Fibroblast of the aortic adventitia (primary cell): ENCODE measurements at places on chromosomes 5 and 9. TPM values are rescaled to one million over a fixed set of nuclear protein-coding genes. Genes with fewer than 3 reads are reported as not detected.

Gene NEUROG1
- total RNA-seq = not detected in 2 replicates

- DNase-seq = no peak
These were observed 1.3 kb downstream of the PROB1 start for GRCh38 chr5:139393497-139394122.

Gene BARX1
- total RNA-seq = 0.09 TPM in 1 of 2 replicates, not detected in the other

GRCh38 chr5:111649516-111649915 lies 107.5 kb downstream of the NREP start:
- DNase-seq = no peak

DNA sequence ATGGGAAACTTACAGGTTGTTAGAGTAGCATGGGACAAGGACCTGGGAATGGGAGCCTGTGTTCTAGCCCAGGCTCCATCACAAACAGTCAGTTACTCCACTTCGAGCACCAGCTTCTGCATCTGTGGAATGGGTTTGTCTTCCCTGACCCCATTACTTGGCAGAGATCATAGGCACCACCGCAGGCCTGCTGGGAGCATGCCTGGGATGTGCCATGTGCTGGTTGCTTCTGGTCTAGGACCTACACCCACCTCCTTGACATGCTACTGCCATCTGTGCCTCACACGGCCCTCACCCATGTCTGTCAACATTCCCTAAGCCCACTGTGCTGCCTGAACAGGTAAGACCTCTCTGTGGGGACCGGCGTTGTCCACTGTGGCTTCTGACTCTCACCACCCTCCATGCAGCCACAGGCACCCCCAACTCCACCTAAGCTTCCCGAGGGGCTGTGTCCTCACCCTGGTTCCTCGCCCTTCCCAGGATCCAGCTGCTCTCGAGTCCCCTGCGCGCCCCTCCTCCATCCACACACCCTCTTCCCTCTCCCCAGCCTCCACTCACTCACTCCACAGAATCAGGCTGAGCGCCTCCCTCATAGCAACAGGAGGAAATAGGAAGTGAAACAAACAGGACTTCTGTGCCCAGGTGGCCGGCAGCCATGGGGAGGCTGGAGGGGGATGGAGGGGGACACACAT lies 85.9 kb upstream of the FAM120A start:
- no peak for DNase-seq

- no peak for DNase-seq
These were observed 204.1 kb downstream of the CD180 start for GRCh38 chr5:66992547-66992946.

GRCh38 chr9:115469841-115470240 lies 351.9 kb upstream of the TNC start:
- no peak for DNase-seq

DNA sequence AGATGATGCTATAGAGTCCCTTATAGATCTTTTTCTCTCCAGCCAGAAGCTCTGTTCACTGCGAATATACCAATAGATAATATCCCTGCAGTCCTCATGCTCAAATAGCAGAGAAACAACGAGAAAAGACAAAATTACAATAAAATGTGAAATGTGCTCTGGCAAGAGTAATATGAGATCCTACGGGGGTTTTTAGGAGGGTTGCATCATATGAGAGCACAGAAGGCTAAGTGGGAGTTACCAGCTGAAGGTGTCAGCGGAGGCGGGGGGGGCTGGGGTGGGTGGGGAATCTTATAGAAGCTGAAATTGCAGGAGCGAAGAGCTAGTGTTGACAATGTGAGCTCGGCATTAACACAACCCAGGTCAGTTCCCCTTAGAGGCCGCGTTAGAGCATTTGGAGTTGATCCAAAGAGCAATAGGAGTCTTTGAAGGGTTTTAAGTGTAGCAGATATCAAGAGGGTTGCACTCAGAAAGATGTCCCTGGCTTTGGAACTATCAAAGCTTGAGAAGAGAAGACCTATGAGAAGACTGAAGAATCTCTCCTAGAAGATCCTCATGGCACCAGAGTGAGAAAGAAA lies 109.7 kb downstream of the BASP1 start:
- no peak for DNase-seq

DNA sequence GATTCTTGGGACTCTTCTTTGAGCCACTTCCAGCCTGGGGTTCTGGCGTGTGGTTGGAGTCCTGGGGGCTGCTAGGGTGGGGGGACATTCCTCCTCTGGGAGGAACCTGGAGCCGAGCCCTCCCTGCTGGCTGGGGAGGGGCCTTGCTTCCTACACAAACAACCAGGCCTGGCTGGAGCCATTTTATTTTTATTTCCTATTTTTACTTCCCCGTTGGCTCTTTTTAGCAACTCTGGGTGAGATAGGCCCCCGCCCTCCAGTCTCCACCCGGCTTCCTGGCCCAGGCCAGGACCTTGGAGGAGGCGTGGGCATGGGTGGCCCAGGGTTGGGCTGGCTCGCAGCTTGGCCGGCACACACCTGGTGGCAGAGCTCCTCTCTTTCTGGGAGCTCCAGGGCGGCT lies 15.1 kb downstream of the RXRA start:
- no peak for DNase-seq

Gene MYMK
- total RNA-seq = not detected in 2 replicates

GRCh38 chr5:58887721-58888409 lies 305.0 kb downstream of the RAB3C start:
- peak; percentile 30 for DNase-seq

GRCh38 chr5:133773247-133774202 lies 161.2 kb upstream of the FSTL4 start:
- DNase-seq = no peak

- DNase-seq = no peak
These were observed 464.5 kb downstream of the ICE1 start for GRCh38 chr5:5886812-5887486.

GRCh38 chr5:134957920-134958608 lies 9.6 kb upstream of the CATSPER3 start:
- DNase-seq = no peak

DNA sequence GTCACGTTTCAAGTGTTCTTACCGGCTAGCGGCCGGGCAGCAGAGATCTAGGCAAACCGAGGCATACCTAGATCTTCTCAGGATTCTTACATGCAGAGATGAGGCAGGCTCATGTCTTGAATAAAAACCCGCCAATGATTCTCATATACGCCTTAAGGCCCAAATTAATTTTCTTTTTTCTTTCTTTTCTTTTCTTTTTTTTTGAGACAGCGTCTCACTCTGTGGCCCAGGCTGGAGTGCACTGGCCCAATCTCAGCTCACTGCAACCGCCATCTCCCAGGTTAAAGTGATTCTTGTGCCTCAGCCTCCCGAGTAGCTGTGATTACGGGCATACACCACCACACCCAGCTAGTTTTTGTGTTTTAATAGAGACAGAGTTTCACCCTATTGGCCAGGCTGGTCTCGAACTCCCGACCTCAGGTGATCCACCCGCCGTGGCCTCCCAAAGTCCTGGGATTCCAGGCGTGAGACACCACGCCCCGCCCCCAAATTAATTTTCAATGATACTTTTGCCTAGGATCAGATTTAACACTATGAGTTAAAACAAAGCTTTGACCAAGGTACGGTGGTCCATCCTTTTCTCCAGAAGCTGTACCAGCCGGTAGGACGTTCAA lies 1.5 kb downstream of the C9orf40 start:
- no peak for DNase-seq

Gene EIF4E1B
- total RNA-seq = not detected in 2 replicates

Gene SLC34A1
- total RNA-seq = not detected in 2 replicates

GRCh38 chr5:150272531-150272930 lies 17.0 kb downstream of the CAMK2A start:
- peak; percentile 45 for DNase-seq

DNA sequence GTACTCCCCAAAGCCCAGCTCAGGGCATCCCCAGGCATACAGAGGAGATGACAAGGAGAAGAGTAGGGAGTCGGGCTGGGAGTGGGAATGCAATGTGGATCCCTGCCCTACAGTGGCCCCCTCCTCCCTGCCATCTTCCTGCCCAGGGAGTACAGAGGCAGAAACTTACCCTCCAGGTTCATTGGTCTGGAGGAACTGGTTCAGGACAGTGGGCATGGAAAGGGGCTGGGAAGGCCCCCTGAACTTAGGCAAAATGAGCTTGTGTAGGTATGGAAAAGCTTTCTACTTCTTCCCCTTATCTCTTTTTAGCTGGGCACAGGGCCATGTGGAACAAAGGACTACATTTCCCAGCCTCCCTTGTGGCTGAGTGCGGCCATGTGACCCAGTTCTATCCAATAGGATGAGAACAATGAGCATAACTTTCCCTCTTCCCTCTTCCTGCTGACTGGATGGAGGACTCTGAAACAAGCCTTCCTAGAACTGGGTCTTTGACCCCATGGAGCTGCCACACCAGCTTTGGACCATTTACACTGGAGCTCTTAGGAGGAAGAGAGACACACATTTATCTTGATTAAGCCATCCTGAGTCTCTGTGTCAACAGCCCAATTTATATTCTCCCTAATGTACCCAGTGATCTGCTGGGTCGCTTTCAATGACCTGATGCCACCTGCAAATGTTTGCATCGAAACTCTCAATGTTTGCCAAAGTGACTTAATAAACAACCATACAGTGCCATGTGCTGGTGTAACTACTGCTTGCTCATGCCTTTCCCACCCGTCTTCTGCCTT lies 25.0 kb upstream of the HMCN2 start:
- DNase-seq = peak; percentile 82

DNA sequence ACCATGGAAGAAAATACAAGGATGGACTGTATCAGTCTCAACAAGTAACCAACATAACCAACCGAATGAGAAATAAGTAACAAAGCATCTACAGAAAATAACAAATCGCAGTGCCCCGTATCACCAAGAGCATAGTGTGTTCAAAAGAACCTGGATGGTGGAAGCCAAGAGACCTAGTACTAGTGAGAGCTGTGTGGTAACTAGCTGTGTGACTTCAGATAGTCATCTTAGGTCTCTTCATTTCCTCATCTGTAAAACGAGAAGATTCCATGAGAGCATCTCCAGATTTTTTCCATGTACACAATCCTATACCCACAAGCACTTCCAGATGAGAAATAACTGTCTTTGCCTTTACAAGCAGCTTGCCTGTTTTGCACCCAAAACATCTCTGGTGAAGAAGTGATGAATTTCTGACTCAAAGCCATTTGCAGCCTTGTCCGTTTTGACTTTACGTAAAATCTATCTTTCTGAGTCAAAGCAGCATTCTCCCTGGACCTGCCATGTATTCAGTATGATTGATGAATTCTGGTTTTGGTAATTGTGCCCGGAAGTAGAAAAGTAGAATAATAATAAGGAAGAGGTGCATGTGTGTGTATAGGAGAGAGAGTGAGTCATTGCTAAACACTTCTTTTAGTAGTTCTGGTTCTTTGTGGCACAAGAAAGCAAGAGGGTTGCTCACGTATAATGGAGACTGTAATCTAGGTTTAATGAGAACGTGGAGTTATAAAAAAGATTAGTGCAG lies 41.0 kb downstream of the AOPEP start:
- peak; percentile 21 for DNase-seq

- peak; percentile 32 for DNase-seq
These were observed 265.8 kb upstream of the TRPC7 start for GRCh38 chr5:136631186-136631585.

GRCh38 chr9:34143116-34143515 lies 16.6 kb upstream of the DCAF12 start:
- no peak for DNase-seq

- DNase-seq = peak; percentile 53
These were observed 654 bp downstream of the RANBP6 start for GRCh38 chr9:6014670-6015270.

Gene NUTM2G
- total RNA-seq = not detected in 2 replicates

GRCh38 chr5:173944511-173944910 lies 44.5 kb upstream of the C5orf47 start:
- no peak for DNase-seq

Gene TCOF1
- total RNA-seq = 8.3 and 23.1 TPM in 2 replicates

DNA sequence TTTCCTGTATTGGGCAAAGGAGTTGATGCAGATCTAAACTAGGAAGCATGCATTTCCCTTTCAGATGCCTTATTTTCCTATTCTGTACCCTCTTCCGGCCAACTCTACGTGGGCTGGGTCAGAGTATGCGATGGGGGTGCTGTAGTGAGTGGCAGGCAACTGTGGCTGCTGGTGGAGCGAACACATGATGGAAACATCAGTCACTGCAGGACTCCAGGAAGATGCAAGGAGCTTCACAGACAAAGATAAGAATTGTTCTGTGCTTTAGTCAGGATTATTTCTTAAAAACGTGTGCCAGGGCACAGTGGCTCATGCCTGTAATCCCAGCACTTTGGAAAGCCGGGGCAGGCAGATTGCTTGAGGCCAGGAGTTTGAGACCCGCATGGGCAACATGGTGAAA lies 75.1 kb downstream of the PSAT1 start:
- no peak for DNase-seq

Gene HAVCR1
- total RNA-seq = not detected in 2 replicates

Gene PCDHGA4
- 3.7 and 9.9 TPM in 2 replicates for total RNA-seq

Gene PCDHB5
- 0.45 and 0.57 TPM in 2 replicates for total RNA-seq

Gene ATP10B
- not detected in 2 replicates for total RNA-seq

DNA sequence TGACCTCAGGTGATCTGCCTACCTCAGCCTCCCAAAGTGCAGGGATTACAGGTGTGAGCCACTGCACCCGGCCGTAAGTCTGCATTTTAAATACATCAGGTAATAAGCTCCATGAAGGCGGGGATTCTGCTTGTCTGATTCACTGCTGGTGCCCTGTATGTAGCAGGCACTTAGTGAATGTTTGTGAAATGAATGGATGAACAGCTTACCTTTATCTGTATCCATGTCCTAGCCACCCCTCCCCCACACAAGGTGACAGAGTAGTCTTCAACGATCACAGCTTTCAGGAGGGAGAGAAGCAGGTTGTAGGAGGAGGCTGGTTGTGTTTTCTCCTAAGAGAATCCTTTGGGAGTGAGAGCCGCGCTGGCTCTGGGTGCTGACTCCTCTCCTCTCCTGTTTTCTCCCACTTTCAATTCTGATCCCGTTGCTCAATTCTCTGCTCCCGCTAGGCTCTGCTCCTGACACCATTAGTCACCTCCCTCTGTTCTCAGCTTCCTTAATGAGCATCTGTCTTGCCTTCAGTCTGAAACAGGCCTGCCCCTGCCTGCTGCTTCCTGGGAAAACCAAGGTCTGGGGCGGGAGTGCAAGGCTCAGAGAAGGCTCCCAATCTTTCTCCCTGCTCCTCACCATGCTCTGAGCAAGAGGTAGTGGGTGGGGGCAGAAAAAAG lies 88.8 kb upstream of the CTNNA1 start:
- peak; percentile 32 for DNase-seq

- no peak for DNase-seq
These were observed 38.9 kb upstream of the TIFAB start for GRCh38 chr5:135491038-135491551.

GRCh38 chr9:120985819-120986222 lies 59.2 kb upstream of the TRAF1 start:
- peak; percentile 82 for DNase-seq

Gene KCTD16
- total RNA-seq = 7.4 and 12.6 TPM in 2 replicates

Gene TOR4A
- total RNA-seq = 12.6 and 31.3 TPM in 2 replicates
